ENCODE measurements at places on chromosomes 7 and 10.
A peak's percentile ranks its signal among the peaks of the same experiment; 100 is the strongest.

DNA sequence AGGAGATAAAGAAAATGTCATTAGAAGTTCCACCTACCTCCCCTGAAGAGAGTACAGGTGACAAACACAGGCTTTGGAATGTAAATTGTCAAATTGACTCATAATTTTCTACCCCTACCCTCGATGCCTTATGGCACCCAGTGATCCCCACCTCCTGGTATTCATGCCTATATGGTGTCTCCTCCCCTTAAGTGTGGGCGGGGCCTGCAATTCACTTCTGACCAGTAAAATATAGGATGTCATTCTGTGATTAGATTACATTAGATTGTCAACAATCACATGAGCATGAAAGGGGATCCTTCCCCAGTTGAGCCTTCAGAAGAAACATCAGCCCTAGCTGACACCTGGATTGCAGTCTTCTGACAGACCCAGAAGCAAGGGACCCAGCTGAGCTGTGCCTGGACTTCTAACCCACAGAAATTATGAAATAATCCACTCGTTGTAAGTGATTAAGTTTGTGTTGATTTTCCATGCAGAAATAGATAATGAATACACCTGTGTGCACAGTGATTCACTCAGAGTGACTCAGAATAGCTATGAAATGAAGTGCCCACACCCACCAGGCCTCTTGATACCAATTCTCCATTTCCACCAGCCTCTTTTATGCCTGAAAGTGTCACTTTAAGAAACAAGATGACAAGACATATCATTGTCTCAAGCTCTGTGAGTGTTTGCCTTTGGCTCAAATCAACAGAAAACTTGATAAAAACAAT is 8.5 kb upstream of the SLC39A12 start:
- DNase-seq: no peak

- no peak for DNase-seq
Observed at GRCh38 chr10:11451640-11452260, 159.7 kb downstream of the USP6NL start.

DNA sequence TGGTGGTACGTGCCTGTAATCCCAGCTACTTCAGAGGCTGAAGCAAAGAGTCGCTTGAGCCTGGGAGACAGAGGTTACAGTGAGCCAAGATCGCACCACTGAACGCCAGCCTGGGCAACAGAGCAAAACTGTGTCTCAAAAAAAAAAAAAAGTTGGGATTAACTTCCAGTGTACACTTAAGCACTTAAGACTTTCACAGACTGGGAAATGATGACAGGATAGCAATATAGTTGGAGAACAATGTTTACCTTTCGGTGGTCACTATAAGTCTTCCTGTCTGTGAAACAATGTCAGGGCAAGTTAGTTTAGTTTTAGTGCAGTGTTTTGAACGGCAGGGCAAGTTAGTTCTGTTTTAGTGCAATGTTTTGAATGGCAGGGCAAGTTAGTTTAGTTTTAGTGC is 130.2 kb downstream of the TPST1 start:
- DNase-seq: no peak

DNA sequence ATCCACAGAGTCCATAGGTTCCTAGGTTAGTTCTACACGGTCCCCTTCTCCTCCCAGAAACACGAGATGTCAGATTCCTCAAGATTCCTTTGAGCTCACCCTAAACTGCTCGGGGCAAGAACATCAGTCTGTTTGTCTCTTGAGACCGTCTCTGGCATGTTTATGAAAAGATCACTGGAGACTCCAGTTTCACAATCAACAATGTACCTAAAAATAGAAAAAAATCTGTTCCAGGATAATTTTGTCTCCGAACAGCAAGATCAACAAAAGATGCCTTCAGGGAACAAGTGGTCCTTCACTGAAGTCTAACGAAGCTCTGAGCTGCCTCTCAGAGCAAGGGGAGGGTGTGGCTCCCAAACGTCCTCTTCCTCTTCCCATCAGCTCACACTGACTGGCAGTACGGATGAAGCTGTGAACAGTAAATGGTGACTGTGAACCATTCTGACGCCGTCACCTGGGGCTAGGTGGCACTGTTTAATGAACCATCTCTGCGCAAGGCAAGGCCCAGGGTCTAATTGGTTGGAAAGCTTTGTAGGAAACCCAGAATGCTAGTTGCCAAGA is 156.2 kb upstream of the LYZL1 start:
- DNase-seq: no peak

- DNase-seq: no peak
Observed at GRCh38 chr10:103466734-103467133, 8.0 kb upstream of the CALHM1 start.

DNA sequence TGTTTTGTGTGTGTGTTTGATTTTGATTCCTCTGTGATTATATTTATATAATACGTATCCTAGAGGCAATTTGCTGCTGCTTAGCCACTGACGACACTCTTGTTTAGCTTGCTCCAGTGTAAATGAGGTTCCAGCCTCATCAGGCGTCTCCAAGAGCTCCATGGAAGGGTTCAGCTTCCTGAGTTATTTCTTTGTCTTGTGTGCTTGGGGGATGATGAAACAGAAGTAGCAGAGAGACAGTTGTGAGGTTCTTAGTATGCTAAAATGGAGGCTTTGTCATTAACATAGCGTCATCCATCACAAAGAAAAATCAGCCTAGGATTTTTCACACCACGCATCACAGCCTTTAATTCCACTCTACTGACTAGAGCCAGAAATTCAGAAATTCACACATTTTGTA is 85.1 kb downstream of the KLF6 start:
- no peak for DNase-seq

GRCh38 chr10:35232527-35232926 is 103.8 kb upstream of the CCNY start:
- DNase-seq: no peak

- no peak for DNase-seq
Observed at GRCh38 chr7:112150823-112151641, 55.2 kb downstream of the DOCK4 start.

DNA sequence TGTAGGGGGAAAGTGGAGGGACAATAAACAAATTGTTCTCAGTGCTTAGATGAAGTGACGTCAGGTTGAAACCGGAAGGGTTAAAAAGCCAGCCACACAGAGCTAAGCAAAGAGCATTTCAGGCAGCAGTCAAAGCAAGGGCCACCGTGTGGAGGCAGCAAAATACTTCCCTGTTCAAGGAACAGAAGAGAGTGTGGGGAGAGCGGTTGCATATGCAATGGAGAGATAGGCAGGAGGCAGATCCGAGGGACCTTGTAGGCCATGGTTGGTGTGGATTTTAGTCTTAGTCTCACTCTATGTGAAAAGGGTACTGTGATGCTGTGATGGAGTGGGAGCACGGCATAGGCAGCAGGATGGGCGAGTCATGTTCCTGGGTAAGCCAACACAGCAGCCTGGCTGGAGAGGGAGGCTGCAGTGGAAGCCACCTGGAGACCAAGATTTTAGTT is 3.8 kb upstream of the STN1 start:
- DNase-seq: no peak

GRCh38 chr7:129989466-129989865 is 36.7 kb upstream of the UBE2H start:
- peak; percentile 42 for DNase-seq

DNA sequence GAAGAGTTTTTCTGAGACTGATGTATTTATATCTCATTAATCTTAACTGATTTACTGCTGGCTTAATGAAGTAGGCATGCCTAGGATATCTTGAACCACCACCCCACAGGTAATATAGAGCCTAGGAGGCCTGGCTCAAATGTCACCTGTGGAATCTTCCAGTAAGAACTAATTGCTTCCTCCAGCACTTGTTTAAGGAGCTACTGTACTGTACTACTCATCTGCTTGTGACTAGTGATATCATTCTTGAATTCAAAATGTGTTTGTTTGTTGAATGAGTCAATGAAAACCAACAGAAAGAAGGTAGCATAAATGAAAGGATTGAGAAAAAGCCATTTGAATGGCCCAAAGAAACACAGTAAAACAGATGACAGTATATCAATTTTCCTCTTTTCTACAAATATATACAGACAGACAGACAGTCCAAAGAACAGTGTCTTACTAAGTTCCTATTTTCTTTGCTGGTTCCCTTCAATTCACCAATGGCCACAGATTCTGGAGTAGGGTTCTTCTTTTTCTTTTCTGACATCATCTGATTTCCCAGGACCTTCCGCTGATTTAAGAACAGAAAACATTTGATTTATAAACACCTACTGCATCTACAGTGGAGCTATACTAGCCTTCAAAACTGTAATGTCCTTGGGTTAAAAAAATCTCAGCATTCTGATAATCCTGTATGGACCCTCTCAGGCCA is 43.7 kb upstream of the SLIT1 start:
- no peak for DNase-seq

GRCh38 chr10:124217906-124218804 is 124.8 kb upstream of the CHST15 start:
- DNase-seq: no peak

DNA sequence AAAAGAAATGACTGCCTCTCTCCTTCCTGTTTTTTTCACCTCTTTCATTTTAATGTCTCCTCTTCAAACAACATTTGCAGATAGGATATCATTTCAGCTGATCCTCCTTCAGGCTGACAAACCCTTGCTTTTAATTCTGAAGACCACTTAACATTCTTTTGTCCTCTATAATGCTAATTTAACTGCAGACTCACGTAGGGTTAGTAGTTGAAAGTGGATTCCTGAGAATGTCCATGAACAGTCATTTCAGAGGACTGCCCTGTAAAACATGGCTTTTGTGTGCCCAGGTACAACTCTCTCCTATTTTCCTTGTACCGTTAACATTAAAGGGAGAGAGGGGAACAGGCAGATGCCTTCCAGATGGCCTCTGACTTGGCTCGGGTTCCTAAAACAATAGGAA is 524.4 kb downstream of the SDK1 start:
- no peak for DNase-seq

DNA sequence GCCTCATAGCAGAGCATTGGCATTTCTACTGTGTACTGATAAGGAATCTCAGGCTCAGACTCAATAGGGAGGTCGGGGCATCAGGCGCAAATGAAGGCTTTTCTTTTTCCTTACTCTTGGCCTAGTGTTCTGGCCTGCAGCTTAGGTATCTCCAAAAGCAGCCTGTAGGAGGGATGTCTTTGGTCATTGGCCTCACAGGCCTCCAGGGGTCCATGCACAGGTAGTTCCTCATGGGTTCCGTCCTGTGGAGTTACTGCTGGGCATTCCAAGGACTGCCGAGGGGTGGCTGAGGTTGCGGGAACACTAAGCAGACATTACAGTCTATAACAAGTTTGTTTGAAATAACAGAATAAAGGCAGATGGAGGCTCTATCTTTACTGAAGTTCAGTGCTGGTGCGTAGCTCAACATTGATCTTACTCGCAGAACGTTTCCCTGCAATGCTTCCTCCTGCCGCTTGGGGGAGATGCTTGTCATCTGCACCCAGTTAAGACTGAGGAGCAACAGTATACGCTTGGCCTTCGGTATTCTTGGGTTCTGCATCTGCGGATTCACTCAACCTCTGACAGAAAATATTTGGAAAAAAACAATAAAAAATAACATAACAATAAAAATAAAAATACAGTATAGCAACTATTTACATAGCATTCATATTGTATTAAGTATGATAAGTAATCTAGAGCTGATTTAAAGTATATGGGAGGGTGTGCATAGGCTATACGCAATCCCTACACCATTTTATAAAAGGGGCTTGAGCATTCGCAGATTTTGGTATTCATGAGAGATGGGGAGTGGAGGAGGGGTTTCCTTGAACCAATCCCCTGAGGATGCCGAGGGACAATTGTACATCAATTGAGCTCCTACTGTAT is 58.9 kb downstream of the SH2D4B start:
- peak; percentile 10 for DNase-seq

- no peak for DNase-seq
Observed at GRCh38 chr7:25375805-25376600, 147.7 kb upstream of the NPVF start.

DNA sequence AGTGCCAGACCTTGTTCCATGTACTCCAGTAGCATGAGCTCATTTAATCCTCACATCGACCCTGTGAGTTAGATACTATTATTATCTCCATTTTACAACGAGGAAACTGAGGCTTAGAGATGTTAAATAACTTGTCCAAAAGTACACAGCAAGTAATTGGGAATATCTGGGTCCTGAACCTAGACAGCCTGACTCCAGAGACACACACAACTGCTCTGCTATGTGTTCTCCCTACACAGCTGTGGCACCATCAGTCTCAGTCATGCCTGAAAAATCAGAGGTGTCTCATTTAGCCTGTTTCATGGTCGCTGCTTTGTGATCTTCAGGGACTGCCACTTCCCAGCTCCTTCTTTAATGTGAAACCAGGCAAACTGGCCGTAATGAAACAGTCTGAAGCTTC is 56.5 kb downstream of the COL1A2 start:
- DNase-seq: no peak

GRCh38 chr7:4202954-4203353 is 479.1 kb upstream of the FOXK1 start:
- no peak for DNase-seq

GRCh38 chr10:22230158-22230833 is 12.5 kb upstream of the EBLN1 start:
- DNase-seq: no peak

DNA sequence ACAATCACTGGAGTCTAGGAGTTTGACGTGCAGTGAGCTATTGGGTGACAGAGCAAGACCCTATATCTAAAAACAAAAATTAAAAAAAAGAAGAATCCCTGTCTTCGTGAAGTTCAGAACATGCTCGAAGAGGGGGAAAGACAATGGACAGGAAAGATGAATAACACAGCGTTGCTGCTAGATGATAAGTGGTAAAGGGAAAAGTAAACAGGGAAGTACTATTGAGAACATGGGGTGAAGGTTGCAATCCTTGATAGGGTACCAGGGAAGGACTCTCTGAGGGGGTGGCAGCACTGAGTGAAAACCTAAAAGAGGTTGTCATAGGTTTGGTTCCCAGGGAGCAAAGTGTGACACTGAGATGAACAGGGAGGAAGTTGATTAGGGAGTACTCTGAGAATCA is 2.8 kb upstream of the ABRAXAS2 start:
- DNase-seq: no peak

- no peak for DNase-seq
Observed at GRCh38 chr10:95796504-95796903, 40.5 kb downstream of the ENTPD1 start.

DNA sequence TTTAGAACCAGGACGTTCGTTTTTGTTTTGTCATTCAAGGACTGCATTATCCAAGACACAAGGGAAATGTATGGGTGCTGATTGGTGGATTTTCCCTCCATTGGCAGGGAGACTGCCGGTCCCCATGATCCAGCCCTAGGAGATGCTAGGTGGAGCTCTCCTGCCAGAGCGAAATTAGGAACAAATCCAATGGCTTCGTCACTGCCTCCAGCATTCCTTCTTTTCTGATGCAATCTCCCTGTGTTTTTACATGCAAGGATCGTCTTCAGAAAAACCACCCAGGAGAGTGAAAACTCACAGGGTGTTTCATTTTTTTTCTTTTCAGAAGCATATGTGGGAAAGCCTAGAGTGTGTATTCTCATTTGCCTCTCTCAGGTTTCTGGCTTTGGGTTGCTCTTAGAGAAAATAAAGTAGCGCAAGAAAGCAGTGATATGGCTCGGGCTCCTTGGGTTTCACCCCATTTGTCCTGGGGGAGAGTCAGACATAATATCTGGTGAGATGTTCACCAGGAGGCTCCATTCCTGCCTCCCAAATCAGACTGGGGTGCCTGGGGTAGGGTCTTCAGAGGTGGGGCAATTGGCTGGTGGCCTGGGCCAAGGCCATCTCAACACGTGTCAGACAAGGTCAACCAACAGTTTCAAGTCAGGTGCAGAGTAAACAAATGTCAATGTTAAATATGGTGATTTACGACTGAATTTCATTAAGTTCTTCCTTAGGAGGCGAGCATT is 450.9 kb upstream of the MKI67 start:
- no peak for DNase-seq

GRCh38 chr7:57400531-57401155 is 49.3 kb upstream of the ZNF716 start:
- DNase-seq: no peak
